ENCODE measurements at places on chromosomes 3 and 15. TPM values are rescaled to one million over a fixed set of nuclear protein-coding genes. Genes with fewer than 3 reads are reported as not detected.

- no peak for DNase-seq
Observed at GRCh38 chr15:47439146-47440111, 277.9 kb upstream of the SEMA6D start.

DNA sequence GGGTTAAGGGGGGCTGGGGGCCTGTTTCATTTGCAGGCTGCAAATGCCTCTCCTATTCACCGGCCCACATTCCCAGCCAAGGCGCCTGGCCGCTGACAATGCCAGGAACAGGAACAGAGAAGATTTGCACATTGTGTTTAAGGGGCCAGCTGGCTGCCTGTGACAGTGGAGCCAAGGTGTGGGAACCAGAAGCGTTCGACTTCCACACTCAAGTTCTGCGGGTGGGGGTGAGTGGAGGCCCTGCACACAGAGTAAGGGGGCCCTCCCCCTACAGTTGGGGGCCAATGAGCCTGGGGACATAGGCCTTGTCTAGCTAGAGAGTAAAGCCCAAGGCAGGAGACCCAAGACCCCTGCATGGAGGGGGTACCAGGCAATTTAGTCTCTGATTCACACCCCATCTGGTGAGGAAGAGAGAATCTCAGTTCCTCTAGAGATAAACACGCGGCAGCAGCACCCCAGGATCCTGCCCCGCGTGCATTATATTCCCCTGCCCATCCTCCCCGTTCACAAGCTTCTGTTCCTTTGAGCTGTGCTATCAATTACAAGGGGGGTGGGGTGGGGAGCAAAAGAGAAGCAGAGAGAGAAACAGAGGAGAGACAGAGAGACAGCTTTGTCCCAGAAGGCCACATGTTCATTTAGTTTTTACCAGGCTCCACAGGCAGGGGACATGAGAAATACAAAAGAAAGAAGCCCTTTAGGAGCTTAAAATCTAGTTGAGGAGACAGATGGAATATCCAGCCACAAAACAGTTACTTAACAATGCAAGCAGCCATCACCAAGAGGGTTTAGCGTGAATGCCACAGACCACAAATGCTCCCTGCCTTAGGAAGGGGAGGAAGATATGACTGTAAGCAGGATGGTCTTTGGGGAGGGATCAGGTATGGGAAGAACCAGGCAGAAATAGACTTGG is 9.2 kb downstream of the IGDCC3 start:
- no peak for DNase-seq

DNA sequence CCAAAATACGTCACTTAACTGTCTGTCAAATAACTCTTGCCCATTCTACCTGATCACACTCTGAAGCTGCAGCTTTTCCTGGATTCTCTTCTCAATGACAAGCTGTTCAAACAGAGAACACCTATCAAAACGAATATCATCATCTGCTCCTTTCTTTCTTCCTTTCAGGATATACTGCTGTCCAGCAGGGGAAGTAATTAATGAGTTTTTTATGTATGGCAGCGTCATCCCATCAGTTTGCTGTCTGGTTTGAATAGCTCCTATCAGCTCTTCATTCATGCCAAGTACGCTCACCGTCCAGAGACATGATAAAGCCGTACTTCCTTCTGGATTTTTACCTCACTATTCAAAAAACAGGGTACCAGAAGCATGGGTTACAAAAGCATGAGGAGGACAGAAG is at the start of gene CHRM5:
Gene CHRM5 (plus strand): TSS at position 274 of the 400 bp plus-strand sequence. CDS start 94,221 bp downstream, outside the sequence.
- DNase-seq, result no peak

DNA sequence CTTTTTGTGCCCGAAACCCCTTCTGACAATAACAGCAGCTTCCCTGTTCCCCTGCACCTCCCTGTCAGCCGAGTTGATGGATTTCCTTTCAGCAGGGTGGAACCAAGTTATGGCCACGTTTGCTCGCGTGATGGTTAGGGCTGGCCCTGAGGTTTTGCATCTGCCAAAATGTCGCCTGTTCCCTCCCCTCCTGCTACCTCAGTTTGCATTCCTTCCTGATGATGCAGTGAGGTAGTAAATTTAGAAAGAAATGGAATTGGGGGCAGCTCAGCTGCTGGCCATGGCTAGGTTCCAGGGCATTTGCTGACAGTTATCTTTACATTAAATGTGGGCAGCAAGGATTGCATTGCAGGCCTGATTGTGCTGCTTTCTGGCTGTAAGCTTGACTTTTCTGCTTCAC is 13.2 kb downstream of the LIMD1 start:
- no peak for DNase-seq

GRCh38 chr3:112982710-112983109 is 7.8 kb upstream of the CD200R1 start:
- no peak for DNase-seq

Gene ADAMTS17
- total RNA-seq, result 10.4 TPM

DNA sequence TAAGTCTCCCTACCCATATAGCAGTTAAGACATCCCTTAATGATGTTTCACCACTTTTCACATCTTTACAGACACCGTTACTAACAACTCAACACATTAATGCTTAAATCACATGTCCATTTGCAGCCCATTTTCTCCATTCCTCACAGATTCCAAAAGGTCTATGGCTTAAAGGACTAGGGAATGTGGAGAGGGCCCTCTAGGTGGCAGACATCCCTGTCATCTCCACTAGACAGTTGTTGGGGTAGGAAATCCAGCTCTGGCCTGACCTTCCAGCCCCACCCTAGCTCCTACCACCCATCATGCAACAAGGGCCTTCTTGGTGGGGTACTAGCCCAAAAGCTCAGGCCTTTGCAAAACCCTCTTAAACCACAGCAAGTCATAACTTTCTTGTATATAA is 25.2 kb downstream of the CPEB1 start:
- DNase-seq, result no peak

DNA sequence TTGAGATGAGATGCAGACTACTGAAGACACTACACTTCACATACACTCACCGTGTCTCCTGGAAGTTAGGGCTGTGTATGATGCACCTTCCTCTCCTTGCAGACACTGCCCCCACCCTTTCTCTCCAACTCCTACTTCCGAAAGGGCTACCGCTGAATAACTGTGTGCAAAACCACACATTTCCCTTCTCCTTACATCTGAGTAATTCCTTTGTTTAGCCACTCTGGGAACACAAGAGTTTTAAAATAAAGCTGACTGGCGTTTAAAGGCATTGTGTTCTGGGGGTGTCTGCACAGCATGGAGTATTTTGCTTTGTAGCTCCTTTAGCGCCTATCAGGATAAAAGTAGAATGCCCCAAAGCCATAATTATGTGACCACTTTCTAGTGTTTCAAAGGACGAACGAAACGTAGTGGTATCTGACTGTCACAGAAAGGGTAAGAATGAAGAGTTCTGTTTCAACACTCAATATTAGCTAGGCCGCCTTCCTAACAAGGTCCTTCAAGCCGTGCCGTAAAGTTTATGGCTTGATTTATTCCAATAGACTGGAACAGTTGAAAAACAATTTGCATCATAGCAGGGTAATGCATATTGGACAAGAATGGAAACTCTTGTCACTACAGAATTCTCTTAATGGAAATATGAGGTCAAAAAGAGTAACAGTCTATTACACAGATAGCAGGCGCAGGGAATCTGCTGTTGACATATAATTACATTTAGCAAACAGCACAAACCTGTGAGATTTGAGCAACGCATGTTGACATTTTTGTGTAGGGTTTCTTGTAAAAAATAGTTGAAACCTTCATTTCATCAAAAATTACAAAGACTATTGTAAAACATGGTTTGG is 619.9 kb downstream of the FOXP1 start:
- no peak for DNase-seq

Gene CCDC13
- total RNA-seq, result 0.94 TPM

- no peak for DNase-seq
Observed at GRCh38 chr15:38828031-38828532, 263.5 kb upstream of the RASGRP1 start.

DNA sequence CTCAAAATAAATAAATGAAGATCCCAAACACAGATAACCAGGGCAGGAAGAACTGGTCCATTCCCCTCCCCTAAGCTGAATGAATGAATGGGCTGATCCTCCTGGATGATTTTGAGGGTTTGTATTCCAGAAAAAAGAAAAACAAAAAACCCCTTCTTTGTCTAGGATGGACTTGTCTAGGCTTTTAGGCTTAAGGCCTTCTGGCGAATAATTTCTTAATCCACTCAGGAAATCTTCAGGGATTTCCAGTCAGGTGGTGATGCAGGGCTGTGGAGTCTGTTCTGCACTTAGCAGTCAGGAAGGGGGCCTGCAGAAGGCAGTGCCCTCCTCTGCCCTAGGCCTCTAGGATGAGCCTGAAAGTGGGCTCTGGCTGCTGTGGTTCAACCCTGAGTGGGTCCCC is 52.1 kb downstream of the BDH1 start:
- DNase-seq, result no peak

DNA sequence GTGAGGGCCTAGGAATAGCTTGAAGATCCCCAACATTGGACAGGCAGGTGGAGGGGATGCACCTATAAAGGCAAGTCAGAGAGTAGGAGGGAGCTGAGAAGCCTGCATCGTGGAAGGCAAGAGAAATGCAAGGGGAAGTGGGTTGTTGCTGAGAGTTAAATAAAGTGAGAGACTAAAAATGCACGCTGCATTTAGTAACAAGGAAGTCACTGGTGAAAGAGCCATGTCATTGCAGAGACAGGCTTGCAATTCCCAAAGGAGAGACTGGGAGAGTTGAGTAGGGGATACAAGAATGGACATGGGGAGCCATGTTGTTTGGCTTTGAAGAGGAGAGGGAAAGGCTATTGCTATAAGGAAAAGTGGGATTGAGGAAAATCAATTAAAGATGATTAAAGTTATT is 77.0 kb upstream of the HEG1 start:
- no peak for DNase-seq

DNA sequence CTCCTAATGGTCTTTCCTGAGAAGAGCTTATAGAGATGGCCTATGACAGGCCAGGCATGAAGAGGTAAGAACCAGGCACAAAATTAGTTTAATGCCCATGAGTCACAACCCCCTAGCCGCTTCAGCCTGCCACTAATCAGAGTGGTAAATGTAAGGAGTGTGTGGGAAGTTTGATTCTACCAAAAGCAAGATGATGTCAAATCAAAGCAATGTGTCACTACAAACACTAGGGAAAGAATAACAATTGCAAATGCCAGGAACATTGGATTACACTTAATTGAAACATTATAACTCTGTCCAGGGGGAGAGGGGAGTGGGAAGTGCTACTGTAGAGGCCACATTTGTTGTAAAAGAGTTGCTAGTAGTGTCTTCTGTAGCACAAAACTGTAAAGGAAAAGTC is 596.6 kb upstream of the AGTR1 start:
- DNase-seq, result no peak

DNA sequence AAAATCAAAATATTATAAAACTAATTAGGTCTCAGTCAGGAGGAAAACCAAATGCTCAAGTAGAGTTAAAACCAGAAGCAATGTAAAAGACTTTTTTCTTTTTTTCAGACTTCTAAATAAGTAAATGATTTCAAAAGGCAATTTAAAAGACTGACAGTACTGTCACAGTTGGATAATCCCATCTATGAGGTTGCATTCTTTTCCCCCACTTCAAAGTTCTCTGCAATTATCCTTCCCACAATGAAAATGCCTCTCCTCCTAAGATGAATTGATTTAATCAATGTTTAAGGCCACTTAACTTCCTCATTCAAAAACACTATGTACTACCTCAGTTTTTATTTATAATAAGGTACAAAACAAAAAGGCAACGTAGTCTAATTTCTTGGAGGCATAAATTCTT is 8.1 kb downstream of the MRPL3 start:
- no peak for DNase-seq

- no peak for DNase-seq
Observed at GRCh38 chr15:66135664-66136063, 117.9 kb downstream of the MEGF11 start.

- no peak for DNase-seq
Observed at GRCh38 chr3:161946443-161946960, 449.9 kb downstream of the OTOL1 start.

GRCh38 chr3:61573441-61573840 is 12.1 kb downstream of the PTPRG start:
- no peak for DNase-seq

DNA sequence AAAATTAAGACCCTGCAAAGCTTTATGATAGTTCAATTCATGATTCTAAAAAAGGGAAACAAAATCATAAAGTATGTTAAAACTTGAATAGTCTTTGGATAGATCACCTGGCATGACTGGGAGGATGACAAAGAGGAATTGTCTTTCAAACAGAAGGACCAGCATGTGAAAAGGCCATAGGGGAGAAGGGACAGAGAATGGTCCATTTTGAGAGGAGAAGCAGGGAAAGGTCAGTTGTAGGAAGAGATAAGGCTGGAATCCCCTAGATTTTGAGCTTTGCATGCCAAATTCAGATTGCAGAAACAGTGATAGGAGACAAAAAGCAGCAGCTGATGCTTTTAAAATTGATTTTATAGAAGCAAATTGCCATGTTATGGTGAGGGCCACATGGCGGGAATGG is 12.7 kb downstream of the PROS1 start:
- DNase-seq, result no peak

Gene IMPG2
- total RNA-seq, result 0.52 TPM

- no peak for DNase-seq
Observed at GRCh38 chr15:60721707-60722106, 242.8 kb upstream of the ICE2 start.

DNA sequence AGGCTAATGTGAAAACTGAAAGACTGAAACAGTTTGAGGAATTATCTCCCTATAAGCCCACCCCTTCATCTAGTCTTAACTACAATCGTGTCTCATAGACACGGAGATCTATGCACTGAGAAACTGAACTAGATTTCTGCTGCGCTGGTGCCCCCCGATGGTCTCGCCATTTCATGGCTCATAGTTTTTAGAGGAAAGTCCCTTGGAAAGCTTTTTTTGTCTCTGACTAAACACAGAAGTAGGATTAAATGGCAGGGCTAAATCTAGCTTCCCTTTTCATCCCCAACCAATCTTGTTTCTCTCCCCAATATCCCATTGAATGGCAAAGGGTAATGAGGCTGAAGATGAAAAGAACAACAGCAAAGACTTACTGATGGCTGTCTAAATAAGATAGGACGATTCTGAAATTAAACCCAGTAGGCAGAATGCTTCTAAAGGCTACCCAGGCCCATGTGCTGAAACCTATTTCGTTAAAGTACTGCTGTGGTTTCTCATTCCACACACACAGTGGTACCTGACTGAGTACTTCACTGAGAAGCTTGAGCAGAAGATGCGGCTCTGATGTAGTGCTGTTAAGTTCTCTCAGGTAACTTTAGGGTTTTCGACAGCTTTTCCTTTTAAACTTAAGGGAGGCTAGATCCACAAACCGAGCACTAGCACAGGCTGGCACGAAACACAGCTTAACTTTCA is 142.7 kb downstream of the GADL1 start:
- peak; percentile 29 for DNase-seq

GRCh38 chr15:31325595-31326155 is 960 bp upstream of the KLF13 start:
- peak; percentile 78 for DNase-seq
